Activated CD8-positive, alpha-beta memory T cell treated with anti-CD3 and anti-CD28 coated beads for 48 hours (primary cell): ENCODE measurements at places on chromosomes 3 and 15.

- no peak for DNase-seq
Measured at GRCh38 chr3:17038900-17039553, 154.3 kb downstream of the PLCL2 start.

DNA sequence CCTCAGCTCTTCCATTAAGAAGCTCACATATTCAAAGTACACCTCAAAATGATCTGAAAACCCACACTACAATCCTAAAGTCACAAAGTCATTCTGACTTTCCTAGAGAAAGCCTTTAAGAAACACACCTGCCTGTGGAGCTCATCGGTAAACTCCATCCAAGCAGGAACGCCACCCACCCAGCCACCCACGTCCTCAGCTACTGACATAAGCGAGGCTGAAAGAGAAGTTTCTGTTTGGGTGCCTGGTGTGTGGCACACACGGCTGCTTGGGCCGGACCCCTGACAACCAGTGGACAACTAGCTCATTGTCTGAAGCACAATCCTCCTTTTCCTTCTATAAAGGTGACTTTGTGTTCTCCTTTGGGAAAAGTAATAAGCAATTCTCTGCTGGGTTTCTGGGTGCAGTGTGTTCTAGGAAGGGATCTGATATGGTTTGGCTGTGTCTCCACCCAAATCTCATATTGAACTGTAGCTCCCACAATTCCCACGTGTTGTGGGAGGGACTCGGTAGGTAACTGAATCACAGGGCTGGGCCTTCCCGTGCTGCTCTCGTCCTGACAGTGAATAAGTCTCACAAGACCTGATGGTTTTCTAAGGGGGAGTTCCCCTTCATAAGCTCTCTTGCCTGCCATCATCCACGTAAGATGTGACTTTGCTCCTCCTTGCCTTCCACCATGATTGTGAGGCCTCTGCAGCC is 26.1 kb downstream of the FAM174B start:
- DNase-seq = no peak

GRCh38 chr3:178982137-178982536 is 89.5 kb downstream of the ZMAT3 start:
- no peak for DNase-seq

DNA sequence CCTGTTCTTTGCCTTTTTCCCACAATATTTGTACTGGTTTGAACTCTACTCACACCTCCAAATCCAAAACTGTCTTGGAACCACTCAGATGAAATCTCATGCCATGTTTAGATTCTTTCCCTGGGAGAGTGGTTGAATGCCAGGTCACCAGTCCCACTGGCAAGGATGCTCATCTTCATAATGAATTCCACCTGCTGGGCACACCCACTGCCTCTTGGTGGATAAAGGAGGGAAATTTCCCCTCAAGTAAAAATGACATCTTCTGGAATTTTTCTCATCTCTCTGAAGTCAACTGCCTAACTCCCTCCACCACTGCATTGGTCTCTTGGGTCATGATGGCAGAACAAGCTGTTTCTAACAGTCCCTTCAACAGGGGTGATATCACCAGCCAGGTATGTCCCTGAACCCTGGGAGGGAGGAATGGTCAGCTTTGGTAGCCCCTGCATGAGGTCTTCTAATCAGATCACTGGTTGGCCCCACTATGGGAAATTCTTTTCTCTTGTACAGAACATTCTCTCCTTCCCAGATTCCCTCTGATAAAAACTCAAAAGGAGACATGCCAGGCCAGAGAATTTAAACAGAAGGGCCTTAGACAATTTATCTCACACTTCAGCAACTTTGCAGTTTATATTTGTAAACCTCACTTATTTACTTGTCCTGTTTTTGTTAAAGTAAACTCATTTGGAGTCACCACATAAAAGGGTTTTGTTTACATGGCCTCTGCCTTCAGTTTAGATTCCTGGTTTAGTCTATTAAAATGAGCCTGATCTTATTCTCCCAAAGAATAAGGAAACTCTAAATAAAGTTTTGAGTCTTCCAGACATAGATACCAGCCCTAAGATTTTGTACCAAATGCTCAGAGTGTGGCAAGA is 143.4 kb downstream of the WNT5A start:
- no peak for DNase-seq

DNA sequence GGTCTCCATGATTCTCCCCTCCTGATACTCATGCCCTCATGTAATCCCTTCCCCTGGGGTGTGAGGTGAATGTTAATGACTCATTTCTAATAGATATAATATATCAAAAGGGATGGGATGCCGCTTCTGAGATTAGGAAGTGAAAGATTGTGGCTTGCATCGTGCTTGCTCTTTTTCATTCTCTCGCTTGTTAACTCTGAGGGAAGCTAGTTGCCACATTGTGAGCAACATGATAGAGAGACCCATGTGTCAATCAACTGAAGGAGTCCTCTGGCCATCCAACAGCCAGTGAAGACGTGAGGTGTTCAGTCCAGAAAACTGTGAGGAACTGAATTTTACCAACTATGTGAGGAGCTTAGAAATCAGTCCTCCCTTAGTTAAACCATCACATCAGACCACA is 28.9 kb upstream of the DRD3 start:
- DNase-seq = no peak

GRCh38 chr3:65285956-65286355 is 598.2 kb upstream of the ADAMTS9 start:
- DNase-seq = no peak

GRCh38 chr3:17847156-17847555 is 104.7 kb upstream of the TBC1D5 start:
- no peak for DNase-seq

GRCh38 chr3:196471551-196471950 is 32.0 kb downstream of the RNF168 start:
- no peak for DNase-seq

- no peak for DNase-seq
Measured at GRCh38 chr15:83066034-83066733, 868 bp downstream of the BTBD1 start.

DNA sequence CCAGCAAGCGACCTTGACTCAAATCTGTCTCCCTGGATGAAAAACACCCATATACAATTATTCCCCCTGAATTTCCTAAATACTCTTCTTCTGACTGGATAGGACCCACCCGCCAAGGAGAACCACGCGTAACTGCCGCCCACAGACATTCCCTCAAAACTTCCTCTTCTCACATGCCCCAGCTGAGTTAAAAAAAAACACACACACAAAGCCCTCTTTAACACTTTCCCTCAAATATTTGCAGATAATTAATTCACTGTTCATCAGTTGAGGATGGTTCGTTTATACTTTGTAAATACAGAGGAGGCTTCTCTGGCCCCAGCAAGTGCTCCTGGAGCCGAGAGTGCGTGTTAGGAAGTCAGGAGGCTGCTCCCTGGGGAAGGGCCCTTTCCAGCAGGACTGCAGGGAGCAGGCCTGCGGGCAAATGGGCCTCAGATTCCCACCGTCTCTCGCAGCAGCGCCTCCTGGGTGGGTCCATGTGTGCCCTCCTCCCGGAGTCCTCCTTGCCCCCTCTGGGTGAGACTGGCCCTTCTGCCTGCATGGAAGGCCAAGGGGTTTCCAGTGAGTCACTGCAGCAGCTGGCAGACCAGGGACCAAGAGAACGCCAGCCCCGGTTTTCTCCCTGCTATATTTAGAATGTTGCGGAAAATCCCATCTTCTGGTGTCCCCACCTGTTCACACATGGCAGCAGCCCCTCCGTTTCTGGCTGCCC is 46.8 kb downstream of the MGLL start:
- no peak for DNase-seq

GRCh38 chr3:17489139-17489538 is 253.3 kb downstream of the TBC1D5 start:
- DNase-seq = no peak

DNA sequence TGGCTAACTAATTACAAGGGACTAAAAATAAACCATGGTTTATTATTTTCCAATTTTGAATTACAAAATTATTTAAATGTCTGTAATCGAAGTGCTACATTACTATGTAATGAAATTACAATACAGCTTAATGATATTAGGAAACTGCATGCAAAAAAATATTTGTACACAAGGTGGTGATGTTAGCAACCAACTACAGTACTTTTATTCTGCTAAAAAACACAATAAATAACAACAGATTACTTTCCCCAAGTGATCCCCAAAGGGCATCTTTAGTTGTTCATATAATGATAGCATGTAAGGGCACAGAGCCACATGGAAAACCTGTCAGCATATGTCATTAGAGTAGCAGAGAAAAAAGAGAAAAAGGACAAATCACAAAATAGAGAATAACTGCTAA is 147.5 kb upstream of the SOX2 start:
- no peak for DNase-seq

DNA sequence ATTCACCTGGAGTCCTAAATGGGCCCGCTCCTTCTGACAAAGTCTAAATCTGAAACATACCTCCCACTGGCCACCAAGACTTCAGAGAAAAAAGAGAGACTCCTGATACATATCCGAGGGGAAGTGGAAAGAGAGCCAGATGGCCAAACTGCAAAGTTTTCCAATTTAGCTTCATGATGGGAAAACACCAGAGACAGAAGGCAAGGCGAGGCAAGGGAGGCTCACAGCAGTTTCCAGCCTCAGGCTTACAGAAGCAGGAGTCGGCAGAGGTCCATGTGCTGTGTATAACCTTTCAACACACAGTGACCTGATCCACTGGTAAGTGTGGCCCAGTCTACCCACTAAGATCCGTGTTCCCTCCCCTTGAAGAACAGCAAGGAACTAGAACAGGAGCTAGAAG is 29.9 kb upstream of the PDE8A start:
- DNase-seq = no peak

GRCh38 chr3:120678984-120679383 is 3.1 kb downstream of the HGD start:
- DNase-seq = no peak

GRCh38 chr15:68489421-68489820 is 57.5 kb upstream of the ITGA11 start:
- no peak for DNase-seq

DNA sequence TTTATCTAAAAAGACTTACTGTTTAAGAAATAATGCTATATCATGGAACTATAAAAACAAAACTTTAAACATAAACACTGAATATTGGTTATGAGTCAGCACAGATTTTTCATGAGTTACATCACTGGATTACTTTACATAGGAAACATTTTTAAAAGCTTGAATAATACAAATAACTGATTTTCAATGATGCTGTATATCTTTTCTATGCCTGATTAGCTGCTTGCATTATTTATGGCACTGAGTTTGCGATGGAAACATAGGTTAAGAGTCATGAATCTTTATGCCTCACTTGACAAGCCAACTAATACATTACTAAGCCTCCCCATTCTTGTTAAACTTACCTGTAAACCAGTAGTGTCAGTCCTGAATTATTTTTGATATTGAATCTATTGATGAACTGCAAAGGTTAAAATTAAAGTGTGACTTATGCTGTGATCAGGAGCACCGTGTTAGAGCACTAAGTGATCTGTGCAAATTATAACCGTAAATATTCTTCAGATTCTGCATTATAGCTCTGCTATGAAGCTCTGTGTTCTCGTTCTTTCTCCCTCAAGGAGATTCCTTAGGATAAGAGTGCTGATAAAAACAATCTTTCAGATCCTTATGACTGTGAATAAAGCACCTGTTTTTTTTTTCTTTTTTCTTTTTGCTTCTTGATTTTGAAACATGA is 437.3 kb upstream of the BCHE start:
- DNase-seq = no peak

- no peak for DNase-seq
Measured at GRCh38 chr3:43997316-43997715, 244.4 kb upstream of the TOPAZ1 start.

DNA sequence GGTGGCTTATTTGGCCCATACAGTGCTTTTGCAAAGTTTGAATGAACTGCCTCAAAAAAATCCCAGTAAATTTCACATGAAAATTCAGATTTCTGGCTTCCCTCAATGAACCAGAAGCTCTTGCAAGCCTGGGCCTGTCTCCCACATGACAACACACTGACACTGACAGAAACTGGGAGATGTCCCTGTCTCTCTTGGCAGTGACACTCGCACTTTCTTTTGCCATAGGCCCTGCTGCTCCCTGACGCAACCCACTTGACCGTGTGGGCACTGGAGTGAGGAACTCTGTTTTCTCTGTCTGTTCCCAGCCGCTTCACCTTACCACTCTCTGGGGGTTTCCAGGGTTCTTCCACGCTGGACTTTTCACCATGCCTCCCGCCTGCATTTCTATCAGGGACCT is 524.5 kb downstream of the SHQ1 start:
- no peak for DNase-seq

DNA sequence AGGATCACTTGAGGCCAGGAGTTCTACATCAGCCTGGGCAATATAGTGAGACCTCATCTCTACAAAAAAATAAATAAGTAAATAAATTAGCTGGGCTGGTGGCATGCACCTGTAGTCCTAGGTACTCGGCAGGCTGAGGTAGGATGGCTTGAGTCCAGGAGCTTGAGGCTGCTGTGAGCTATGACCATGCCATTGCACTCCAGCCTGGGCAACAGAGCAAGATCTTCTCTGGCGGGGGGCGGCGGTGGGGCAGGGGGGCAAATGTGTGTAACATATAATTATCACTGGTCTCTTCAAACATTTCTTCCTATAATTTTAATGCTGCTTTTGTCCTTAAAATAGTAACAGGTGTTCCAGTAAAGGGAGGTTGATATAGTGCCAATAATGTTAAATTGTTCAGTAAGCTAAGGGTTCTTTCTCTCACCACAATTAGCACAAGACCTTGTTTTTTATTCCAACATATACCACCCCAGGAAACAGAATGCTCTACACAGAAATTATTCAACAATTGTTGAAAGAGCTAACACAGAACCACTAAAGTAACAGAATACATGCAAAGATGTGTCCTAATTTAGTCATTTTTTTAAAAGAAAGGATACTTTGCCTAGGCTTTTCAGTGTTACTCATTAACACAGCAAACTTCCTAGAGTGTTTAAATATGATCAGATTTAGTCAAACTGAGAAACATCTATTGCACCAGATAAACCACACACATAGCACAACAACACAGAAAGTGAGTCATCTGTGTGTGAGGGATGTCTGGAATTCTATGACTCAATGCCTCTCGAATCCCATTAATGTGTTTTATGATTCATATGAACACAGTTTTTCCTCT is 29.1 kb downstream of the ANKRD28 start:
- DNase-seq = no peak

DNA sequence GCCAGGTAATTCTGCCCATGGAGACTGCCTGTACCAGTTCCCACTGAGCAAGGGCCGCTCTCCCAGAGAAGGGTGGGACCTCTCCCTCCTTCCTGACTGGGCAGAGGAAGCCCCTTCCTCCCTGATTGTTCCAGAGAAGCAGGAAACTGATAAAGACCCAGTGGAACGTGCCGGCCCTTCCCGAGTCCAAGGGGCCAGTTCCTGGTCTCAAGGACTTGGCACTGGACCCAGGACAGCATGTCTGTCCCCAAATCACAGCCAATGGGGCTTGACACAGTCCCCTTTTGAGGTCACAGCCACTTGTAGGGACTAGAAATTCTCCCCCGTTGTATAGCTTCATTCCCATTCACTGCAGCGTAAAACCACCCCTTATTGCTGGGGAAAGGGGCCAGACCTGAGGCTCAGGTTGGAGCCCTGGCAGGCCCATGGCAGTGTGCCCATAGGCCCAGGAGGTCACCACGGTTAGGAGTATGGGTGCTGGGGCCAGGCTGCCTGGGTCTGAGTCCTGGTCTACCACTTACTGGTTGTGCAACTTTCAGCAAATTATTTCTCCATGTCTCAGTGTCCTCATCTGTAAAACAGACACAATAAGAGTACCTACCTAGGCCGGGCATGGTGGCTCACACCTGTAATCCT is 18.1 kb downstream of the CSRNP1 start:
- no peak for DNase-seq
